Posterior vena cava (tissue), 2 donors: ENCODE measurements at places on chromosomes 4 and X.

DNA sequence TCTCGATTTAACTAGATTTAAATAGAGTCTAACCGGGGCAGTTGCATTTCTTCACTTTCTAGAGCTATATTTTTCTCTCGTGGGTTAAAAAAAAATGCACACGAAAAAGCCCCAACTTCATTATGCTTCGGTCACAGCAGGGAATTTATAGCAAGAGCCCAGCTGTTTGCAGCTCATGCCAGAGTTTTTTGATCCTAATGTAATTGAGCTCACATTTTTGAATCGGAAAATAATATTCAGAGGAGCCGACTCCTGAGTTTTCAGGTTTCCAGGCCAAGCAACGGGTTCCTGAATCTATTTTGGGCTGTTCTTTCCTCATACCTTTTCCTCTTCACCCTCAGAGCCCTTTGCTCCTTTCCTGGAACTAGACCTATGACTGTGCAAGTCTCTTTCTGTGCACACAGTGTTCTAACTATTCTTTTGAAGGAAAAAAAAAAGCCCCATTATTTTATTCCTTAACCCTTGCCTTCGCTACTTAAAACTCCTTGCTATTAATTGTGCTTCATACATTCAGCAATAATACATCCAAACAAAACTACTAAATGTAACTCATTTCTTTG is 27.5 kb upstream of the ESX1 start:
- DNase-seq = no peak

DNA sequence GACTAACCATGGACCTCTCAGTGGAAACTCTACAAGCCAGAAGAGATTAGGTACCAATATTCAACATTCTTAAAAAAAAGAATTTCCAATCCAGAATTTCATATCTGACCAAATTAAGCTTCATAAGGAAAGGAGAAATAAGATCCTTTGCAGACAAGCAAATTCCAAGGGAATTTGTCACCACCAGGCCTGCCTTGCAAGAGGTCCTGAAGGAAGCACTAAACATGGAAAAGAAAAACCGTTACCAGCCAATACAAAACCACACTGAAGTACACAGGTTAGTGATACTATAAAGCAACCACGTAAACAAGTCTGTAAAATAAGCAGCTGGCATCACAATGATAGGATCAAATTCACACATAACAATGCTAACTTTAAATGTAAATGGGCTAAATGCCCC is 156.6 kb downstream of the FAM13A start:
- no peak for DNase-seq

DNA sequence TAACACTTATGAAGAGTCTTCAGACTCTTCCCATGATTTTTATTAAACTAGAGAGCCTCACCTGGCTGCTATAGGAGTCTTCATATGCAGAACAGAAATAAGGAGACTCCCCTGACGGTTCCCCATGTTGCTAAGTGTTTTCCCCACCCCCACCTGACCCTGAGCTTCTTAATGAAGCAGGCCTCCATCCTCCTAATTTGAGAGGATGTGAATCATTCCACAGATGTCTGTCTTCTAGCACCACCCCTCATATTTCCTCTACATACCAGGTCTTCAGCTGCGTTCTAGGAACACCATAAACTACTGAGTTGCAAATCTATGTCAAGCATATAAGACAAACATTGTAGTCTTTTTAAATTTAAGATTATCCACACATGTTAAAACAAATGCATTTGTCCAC is 36.9 kb downstream of the RP2 start:
- no peak for DNase-seq

GRCh38 chr4:185196437-185196836 is 7.4 kb downstream of the CFAP97 start:
- DNase-seq = no peak

DNA sequence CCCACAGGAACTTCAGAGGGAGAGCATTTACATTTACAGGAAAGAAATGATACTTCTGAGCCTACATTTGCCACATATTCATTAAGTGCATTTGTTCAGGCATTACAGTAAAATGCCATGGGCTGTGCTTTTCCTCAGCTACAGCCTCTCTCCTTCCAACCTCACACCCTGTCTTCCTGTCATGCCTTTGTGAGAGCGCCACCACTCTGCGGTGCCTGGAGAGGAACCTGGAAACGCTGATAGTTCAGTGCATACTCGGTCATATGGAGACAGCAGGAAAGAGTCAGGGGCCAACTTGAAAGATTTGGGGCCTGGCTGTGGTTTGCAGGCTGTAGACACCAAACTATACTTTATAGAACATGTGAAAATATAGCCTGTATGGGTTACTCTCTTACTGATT is 40.5 kb downstream of the NFKB1 start:
- DNase-seq = no peak

GRCh38 chr4:72374159-72374558 is 194.9 kb downstream of the ADAMTS3 start:
- no peak for DNase-seq

DNA sequence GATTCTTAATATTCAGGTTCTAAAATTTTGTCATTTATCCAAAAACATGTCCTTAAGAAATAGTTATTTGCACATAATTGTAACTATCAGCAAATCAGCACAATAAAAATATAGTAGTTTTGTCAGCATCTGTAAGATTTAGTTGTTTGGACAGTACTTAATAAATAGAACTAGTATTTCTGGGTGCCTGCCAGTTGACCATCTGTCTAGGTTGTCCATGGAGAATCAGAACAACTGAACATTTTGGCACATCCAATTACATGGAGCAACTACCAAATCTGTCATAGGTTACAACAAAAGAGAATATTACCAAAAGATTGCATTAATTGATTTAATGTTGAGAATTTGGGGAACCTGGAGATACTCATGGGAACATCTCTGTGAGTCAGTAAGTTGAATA is 305.5 kb upstream of the TACR3 start:
- no peak for DNase-seq

GRCh38 chr4:155367608-155368007 is 9.2 kb downstream of the MAP9 start:
- DNase-seq = no peak

- peak; percentile 79 for DNase-seq
These were observed 7.8 kb downstream of the FRG2 start for GRCh38 chr4:190019023-190019858.

DNA sequence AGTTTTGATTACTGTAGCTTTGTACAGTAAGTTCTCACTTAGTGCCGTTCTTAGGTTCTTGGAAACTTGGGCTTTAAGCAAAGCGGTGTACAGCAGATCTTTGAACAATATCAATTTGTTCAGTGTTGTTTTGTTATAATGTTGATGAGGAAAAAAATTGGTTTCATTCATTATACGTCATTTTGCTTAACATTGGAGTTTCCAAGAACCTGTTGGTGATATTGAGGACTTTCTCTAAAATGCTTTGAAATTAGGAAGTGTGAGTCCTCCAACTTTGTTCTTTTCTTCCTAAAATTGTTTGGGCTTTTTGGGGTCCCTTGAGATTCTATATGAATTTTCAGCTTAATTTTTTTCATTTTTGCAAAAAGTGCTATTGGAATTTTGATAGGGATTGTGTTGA is 49.1 kb downstream of the STAG2 start:
- no peak for DNase-seq

GRCh38 chr4:85496126-85496849 is 21.3 kb downstream of the ARHGAP24 start:
- no peak for DNase-seq

- DNase-seq = no peak
These were observed 175.3 kb downstream of the DCTD start for GRCh38 chr4:182741914-182742313.

DNA sequence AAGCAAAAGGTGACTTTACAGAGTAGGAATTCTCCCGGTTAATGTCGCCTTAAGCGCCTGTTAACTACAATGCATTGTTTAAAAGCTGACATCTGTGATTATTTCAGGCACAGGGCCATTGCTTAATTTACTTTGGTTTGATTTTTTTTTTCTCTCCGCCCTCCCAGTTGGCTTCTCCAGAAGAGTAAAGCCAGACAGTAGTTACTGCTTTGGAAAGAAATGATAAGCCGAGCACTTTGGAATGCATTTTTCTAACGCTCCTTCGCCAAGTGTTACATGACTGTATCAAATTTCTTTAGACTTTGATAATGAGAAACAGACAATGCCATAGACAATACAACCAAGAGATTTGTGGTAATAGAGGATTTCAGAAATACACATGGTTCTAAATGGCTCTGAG is 383.0 kb upstream of the TENM3 start:
- DNase-seq = no peak

DNA sequence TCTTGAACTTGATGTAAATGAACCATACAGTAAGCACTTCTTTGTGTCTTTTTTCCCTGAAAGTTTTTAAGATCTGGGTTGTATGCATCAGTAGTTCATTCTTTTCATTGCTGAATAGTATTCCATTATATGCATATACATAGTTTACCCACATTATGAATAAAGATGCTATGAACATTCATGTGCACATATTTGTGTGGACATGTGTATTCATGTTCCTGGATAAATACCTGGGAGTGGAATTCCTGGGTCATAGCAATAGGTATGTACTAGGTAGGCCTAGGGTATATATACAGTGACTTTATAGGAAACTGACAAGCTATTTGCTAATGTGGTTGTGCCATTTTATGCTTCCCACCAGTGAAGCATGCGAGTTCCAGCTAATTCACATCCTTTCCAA is 215.9 kb downstream of the NR3C2 start:
- DNase-seq = no peak

- DNase-seq = no peak
These were observed 117.3 kb downstream of the DRD5 start for GRCh38 chr4:9898596-9899305.

- no peak for DNase-seq
These were observed 242.1 kb downstream of the ADAMTS3 start for GRCh38 chr4:72326692-72327632.

- DNase-seq = no peak
These were observed 19.0 kb upstream of the AP1S2 start for GRCh38 chrX:15873566-15873965.

DNA sequence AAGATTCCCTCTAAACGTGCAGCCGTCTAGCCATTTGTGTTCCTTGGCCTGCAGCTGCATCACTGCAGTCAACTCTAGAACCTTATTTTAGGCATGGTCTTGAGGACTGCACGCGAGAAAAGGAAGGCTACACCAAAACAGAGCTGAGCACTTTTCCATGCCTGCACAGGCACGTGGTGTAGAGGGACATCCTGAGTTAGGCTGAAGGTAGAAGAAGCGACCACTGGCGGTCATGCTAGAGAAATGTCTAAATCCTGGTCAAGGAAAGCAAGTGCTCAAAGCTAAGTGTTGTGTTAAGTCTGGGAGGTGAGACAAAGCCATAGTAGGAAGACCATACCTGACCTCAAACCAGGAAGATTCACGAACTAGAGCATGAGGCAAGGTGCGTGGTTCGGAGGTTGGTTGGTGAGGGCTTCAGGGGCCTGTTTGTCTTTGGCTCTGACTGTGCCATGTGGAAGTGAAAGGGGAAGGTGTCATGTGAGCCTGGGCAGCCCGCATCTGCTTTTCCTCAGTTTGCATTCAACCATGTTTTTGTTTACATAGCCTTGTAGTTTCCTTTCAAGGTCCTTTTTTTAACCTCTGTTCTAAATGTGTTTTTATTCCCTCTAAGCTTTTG is 203.8 kb downstream of the AASDH start:
- no peak for DNase-seq

DNA sequence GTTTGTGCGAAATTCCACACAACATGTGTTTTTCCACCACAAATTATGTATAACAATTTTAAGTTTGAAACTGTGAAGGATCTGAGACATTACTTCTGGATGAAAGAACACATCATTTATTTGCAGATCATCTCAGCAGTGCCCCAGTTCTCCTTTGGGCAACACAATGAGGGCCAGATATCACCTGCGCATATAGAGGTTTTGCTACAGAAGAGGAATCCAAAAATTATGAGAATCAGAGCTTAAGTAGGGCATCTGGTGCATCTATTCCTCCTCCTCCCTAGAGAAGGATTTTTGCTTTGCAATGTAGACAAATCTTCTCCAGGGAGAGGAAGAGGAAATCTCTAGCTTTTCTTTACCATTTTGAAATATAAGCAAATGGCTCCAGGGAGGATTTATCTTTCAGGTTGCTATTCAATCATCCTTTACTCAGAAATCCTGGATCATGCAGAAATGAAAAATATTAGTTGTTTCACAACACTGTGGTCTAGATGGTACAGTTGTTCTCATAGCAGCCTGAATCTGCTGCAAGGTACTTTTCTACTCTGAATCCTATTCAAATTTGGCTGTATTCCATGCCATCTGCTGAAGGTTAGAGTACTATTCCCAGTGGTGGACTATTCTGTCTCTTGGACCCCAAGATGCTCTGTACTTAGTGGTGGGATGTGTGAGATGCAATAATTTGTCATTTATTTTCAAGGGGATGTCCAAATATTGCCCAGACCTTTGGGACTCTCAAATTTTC is 132.1 kb downstream of the SNCA start:
- no peak for DNase-seq

- DNase-seq = peak; percentile 88
These were observed 41.3 kb upstream of the ATP6AP2 start for GRCh38 chrX:40539214-40540142.

DNA sequence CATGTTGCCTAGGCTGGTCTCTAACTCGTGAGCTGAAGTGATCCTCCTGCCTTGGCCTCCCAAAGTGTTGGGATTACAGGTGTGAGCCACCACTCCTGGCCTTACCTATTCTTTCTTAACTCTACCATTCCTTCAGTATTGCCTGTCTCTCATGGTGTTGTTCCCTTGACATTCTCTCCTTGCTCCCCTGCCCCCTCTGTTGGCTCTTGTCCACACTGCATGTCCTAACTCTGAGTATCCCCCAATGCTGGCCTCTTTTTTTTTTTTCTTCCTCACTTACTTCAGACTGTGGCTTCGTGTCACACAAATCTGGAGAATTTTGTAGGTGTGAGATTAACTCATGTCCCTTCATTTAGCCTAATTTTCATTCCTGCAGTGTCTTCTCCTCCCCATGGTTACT is 22.9 kb upstream of the FRMPD4 start:
- no peak for DNase-seq

DNA sequence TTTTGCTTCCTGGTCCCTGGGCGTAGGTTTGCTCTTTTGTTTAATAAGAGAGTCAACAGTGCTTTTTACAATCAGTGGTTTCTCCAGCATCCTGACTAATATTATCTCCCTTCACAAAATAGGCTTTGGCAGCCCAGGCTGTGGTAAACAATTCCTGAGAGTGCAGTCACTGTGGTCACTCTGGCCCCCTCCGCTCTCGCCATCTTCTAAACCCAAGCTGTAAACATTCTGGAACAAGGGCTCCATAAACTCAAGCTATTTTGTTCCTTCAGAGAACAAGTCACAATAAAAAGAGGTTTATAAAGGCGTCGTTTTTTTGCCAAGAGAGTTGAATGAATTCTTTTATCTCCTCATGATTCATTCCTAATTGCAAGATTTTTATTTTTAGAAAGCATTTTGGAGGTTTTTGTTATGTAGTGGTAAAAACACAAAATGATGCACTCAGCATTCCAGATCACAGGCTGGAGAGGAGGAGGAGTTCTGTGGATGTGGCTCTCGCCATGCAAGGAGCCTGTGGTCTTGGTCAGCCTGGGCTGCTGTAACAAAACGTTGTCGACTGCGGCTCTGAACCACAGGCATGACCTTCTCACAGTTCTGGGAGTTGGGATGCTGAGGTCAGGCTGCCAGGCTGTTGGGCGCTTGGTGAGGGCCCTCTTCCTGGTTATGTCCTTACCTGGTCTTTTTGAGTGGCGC is 486.4 kb upstream of the FAT1 start:
- DNase-seq = no peak

GRCh38 chrX:7926501-7926900 is 712 bp downstream of the PNPLA4 start:
- DNase-seq = no peak

- no peak for DNase-seq
These were observed 23.3 kb downstream of the RPGR start for GRCh38 chrX:38304010-38304409.
